Stimulated activated CD4-positive, alpha-beta T cell treated with anti-CD3 and anti-CD28 coated beads, Interleukin-1b, Interleukin-23, amount 100 ng/mL, for 1 hour (primary cell): ENCODE measurements at places on chromosomes 7 and 10.

- DNase-seq: no peak
Observed at GRCh38 chr10:71534568-71535194, 138.0 kb downstream of the CDH23 start.

GRCh38 chr10:14389981-14390590, 59.4 kb upstream of the FRMD4A start:
- DNase-seq: no peak

DNA sequence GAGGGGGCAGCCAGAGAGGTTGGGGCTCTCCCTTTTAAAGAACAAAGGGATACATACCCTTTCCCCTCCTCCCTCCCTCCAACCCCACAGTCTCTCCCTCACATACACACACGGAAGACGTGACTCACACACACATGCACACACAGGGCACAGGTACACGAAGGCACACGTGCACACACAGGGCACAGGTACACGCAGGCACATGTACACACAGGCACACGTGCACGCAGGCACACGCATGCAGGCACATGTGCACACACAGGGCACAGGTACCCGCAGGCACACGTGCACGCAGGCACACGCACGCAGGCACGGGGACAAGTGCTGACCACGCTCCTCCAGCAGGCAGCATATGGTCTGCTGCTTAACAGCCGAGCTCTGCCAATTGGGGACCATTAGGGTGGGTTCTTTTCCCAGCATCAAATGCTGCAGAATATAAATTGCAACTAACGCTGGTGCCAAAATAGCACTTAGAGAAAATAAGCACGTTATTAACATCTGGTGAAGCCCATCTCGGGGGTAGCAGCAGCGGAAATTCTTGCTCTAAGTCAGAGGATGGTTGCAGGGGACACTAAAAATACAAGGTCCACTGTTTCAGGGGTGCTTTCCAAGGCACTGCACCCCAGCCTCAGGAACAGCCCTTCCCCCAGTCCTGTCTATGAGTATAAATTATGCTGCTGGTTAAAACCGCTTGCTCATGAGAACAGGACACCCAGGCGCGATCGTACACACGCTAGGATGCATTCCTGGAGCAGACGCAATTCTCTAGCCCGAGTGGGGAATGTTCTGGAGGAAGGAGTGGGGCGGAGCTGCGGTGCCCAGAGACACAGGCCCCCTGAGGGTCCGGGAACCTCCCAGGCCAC, 55.2 kb upstream of the TNRC18 start:
- DNase-seq: no peak

GRCh38 chr7:105871142-105871541, 5.3 kb downstream of the ATXN7L1 start:
- no peak for DNase-seq

GRCh38 chr10:5663692-5664427, 2.5 kb downstream of the ASB13 start:
- DNase-seq: no peak

GRCh38 chr7:64876792-64877713, 26.0 kb upstream of the ZNF273 start:
- DNase-seq: peak; percentile 48

DNA sequence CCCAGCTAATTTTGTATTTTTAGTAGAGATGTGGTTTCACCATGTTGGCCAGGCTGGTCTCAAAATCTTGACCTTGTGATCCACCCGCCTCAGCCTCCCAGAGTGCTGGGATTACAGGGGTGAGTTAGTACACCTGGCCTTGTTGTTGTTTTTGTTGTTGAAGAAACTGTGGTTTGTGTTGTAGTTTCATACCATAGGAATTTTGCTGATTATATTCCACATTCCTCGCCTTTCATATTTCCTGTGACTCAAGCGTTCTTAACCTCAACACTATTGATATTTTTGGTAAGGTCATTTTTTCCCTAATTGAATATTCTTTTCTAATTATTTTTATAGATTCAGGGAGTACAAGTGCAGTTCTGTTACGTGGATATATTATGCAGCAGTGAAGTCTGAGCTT, 16.7 kb downstream of the LIPF start:
- no peak for DNase-seq
